ENCODE measurements at places on chromosomes 5 and 9.

DNA sequence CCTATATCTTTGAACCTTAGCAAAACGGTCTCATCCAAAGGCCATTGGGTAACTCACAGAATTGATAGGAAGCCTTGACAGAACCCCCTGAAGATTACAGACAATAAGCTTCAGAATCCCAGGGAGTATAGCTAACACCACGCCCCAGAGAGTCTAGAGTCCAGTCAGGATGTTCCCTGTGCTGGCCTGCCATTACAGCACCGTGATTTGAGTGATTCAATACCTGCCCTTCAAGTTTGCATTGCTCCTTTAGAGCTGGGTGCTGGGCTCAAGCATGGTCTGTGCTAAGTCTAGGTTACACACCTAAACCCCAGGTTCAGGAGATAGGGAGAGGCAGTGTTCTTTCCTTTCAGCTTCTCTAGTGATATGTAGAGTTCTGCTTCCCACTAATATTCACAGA, 90.5 kb downstream of the RASEF start:
- DNase-seq = no peak

DNA sequence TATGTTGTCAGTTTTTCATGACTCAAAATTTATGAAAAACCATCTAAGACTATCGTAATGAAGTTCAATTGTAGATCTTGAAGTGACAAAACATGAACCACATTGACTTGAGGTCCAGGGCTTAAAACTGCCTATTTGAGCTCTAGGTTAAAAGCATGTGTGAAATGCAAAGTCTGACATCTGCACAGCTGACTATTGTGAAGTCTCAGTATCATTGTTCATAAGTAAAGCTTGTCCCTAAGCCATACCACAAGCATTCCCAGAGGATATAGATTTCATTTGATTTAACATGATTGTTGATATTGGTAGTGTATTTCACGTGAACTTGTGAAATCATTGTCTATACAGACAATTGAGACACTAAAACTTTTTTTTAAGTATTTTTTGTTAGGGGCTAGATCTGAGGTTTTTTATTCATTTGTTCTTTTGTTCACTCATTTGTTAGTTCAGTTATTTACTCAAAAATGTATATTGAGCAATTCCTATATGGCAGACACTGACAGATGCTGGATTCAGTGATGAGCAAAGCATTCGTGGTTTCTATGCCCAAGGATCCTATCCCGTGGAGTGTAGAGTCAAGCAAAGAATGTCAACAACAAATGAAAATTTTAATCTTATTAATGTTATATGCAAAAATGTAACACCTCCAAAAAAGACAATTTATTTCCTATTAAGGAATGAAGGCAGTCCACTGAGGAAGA, 485.2 kb downstream of the RAB3C start:
- no peak for DNase-seq

GRCh38 chr9:32698706-32699277, 63.3 kb upstream of the TAF1L start:
- no peak for DNase-seq

- no peak for DNase-seq
Observed at GRCh38 chr9:132784286-132784830, 93.7 kb downstream of the AK8 start.

All from NCI-H1417 treated with DMSO at 0.1 percent for 48 hours (cell line).